HCEC 1CT (cell line): ENCODE measurements at places on chromosomes 12 and 14.

DNA sequence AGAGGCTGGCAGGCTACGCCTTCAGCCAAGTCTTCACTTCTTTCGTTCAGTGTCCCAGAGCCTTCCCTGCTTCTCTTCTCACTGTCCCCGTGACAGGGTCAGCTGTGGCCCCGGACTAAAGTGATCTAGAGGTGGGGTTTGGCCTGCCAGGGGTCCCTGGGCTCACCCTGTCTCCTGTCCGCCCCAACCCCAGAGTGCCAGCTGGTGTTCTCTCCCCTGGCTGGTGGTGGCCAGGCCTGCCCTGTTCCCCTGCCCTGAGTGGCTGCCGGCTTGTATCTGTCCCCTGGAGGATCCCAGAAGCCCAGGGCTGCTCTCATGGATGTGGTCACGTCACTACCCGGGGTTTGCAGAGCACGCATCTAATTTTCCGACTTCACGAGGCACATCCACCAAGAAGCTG is 297.4 kb downstream of the GLT1D1 start:
- no peak for DNase-seq

GRCh38 chr14:102510616-102511520 is 1.3 kb upstream of the ANKRD9 start:
- no peak for DNase-seq

DNA sequence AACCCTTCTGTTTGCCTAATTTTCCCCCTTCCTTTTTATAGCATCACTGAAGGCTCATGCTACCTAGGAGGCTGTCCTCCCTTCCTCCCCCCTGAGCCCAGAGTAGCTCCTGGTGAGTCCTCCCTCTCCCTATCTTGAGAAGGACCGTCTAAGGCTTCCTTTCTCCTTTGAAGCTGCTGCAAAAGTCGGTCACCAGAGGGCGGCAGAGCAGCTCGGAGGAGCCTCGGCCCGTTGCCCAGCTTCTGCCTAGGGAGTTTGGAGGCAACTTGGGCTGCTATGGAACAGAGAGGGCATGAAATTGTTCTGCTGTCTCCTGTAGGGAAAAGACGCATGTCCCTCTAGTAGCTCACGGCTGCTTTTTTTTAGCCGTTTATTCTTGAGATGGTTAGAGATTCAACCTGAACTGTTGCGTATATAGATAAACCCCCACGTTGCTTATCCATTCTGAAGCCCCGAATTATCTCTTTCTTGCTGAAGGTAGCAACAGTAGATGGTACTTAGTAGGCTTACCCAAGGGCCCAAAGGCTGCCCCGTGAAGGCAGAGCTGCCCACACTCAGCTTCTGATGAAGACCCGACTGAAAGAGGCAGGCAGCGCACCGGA is 5.7 kb downstream of the WNT5B start:
- DNase-seq, result peak; percentile 51

DNA sequence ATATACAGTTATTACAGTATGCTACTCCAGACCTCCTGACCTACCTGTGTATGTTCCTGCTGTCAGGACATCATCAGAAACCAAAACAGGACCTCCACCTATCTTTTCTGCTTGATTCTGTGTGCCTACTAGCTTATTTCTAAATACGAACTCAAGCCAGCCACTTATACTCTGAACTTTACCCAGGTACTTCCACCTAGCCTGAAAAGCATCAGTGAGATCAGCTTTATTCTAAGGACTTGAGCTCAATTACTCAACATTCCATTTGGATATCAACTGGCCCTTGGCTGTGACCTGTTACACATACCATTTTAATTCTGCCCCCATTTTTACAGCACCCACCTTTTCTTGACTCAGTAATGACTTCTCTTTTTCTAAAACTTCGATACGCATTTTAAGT is 29.2 kb downstream of the TRIP11 start:
- DNase-seq, result no peak

DNA sequence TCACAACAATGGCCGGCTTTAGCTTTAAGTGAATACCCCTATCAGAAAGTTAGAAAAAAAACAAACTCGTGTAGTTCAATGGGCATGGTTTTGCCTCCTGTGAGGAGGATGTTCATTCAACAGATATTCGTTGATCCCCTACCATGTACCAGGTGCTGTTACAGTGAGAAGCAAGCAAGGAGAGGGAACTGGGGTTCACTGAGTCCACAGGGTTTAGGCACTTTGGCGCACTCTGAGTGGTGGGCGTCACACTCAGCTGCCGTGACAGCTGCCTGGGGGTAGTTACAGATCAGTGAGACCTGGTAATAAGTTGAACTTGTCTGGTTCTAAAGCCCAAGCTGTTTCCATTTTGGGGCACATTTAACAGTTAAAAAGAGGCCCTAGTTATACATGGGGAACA is 74.2 kb downstream of the PAPOLA start:
- no peak for DNase-seq

GRCh38 chr12:38878333-38878705 is 27.1 kb downstream of the CPNE8 start:
- DNase-seq, result no peak

- DNase-seq, result no peak
Observed at GRCh38 chr12:24121911-24122310, 172.4 kb upstream of the SOX5 start.

- no peak for DNase-seq
Observed at GRCh38 chr14:88026890-88027289, 22.0 kb downstream of the GPR65 start.

DNA sequence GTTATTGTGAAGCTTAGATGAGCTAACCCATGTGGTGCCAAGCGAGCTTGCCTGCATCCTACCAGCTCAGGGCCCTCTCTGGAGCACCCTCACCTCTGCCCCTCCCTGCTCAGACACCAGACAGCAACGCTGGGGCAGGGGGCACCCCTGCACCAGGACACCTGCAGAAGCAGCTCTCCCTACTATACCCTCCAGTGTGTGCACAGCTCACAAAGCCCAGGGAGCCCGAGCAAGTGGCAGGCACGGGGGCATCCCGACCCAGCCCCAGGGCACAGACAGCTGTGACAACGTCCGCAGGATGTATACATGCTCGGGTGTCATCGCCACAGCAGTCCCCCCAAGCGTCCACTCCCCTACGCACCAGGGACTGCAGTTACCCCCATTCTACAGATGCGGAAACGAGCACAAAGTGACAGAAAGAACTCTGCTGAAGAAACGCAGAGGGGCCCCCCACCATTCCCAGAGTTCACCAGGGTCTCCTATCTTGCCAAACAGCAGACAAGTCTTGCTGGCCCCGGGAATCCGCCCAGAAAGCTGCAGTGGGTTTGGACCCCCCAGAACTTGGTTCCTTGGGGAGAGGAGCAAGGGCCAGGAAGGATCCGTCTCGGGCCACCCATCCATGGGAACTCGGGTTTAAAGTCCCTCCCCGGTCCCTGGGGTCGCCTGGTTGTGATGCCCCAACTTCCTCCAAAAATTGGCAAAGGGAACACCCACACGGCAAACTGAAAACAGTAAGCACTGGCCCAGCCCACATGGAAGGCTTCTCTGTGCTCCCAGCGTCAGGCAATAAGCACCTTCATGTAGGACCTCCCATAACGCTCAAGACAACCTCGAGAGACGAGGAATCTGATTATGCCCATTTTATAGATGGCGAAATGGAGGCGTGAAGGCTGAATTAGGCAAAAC is 12.0 kb downstream of the NCOR2 start:
- no peak for DNase-seq

GRCh38 chr14:23171222-23171975 is 12.1 kb downstream of the SLC7A8 start:
- no peak for DNase-seq

DNA sequence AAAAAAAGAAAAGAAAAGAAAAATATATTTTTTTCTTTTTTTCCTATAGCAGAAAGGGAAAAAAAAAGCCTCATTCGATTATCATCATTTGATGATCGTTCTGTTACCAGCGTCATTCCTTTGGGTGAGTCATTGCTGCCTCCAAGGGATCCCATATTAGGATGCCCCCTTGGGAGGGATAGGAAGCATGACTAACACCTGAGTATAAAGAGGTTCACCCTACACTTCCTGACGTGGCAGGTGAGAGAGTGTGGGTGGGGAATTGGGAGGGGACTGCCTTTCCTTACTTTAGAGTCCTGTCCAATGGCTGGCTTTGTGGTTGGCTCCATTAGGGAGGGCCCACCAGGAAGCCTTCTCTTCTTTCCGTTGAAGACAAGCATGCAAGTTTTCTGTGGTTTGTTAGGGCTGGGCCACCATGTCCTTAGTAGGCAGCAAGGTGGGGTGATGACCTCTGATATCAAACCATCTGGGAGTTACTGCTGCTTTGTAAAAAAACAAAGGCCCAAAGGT is 56.1 kb upstream of the FUT8 start:
- DNase-seq, result peak; percentile 94
